ENCODE measurements at places on chromosomes 13 and 19.
A peak's percentile ranks its signal among the peaks of the same experiment; 100 is the strongest.

DNA sequence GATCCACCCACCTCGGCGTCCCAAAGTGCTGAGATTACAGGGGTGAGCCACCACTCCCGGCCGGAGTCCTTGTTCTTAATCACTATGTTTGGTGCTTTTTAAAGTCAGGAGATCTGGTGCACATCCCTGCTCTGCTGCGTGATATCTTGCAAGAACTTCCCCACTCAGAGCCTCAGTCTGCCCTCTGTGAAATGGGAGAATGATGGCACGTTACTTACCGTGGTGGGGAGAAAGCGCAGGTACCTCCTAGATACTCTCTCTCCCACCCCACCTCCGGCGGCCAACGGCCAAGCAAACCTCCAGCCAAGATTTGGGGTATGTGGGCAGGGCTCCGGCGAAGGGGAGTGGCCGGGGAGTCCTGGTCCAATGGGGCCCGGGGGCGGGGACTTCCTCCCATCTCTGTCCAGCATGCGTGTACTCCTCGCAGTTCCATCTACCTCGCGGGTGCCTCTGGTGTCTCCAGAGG lies at the start of gene RYR1:
TSS of gene RYR1 (plus strand) at position 424 of the 466 bp plus-strand sequence. CDS start 139 bp downstream, outside the sequence.
- DNase-seq: no peak

DNA sequence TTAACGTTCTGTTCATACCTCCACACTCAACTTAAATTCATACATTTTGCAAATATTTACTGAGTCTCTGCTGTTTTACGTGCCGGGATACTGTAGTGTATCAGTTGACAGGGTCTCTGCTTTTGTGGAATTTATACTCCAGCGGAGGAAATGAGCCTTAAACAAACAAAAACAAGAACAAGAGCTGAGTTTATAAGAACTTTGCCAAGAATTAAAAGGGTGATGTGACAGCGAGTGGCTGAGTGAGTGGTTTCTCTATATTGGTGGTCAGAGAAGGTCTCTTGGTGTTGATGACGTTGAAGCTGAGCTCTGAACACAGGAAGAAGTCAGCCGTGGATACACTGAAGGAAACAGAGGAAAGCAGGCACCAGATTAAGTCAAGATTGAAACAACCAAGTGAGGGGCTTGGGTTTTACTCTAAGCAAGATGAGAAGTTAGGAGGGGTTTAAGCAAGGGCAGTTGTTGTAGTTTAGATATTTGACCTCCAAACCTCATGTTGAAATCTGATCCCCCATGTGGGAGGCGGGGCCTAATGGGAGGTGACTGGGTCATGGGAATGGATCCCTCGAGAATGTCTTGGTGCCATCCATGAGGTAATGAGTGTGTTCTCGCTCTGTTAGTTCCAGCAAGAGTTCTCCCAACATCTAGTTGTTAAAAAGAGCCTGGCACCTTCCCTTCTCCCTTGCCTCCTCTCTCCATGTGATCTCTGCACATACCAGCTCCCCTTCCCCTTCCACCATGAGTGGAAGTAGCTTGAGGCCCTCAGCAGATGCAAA lies 248.3 kb downstream of the DCLK1 start:
- no peak for DNase-seq

DNA sequence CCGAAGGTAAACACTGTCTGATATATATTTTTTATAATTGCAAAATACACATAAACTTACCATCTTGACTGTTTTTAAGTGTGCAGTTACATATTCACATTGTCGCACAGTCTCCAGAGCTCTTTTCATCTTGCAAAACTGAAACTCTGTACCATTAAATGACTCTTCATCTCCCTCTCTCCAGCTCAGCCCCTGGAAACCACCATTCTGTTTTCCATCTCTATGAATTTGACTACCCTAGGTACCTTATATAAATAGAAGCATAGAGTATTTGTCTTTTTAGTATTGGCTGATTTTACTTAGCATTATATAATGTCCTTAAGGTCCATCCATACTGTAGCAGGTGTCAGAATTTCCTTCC lies 45.8 kb downstream of the LRCH1 start:
- DNase-seq: no peak

- no peak for DNase-seq
These were observed 5.7 kb downstream of the POLR1D start for GRCh38 chr13:27627380-27627779.

- DNase-seq: no peak
These were observed 5.8 kb upstream of the MVB12A start for GRCh38 chr19:17414097-17414496.

DNA sequence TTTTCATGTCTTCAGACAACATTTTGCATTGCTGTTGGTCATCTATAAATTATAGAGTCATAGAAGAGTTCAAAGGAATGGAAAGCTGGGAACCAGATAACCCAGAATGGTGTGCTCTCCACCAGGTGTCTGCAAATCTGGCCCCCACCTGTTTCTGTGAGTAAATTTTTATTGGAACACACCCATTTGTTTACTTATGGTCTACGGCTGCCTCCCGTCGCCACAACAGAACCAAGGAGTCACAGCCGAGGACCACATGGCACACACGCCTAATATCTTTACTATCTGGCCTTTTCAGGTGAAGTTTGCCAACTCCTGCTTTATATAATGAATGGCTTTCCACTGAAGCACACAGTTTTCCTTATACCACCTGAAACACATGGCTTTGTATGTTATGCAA lies 58.2 kb downstream of the EFNB2 start:
- DNase-seq: no peak

GRCh38 chr19:29596885-29597525 lies 9.1 kb upstream of the POP4 start:
- DNase-seq: no peak

DNA sequence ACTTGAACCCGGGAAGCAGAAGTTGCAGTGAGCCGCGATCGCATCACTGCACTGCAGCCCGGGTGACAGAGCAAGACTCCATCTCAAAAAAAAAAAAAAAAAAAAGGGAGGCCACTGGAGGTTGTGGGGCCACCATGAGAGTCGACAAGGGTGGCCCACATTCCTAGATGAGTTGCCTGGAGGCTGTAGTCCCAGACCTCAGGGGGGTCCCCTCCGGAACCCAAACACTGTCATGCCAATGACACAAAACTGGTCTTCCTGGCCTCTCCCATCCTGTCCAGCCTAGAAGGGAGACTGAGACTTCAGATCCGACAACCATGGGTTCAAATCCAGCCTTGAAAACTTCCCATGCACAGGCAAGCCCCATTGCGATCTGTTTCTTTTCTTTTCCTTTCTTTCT lies 14.7 kb downstream of the SPC24 start:
- DNase-seq: no peak

- DNase-seq: no peak
These were observed 8.8 kb upstream of the GPC6 start for GRCh38 chr13:93217721-93218261.

- DNase-seq: no peak
These were observed 29.0 kb upstream of the CEBPG start for GRCh38 chr19:33344573-33344925.

GRCh38 chr19:17836530-17836929 lies 11.3 kb downstream of the JAK3 start:
- DNase-seq: no peak

GRCh38 chr19:55255618-55256423 lies 3.0 kb downstream of the PPP6R1 start:
- peak; percentile 22 for DNase-seq

GRCh38 chr19:795691-796581 lies 1.3 kb upstream of the PTBP1 start:
- no peak for DNase-seq

- no peak for DNase-seq
These were observed 34.9 kb upstream of the HOMER3 start for GRCh38 chr19:18975869-18976268.

DNA sequence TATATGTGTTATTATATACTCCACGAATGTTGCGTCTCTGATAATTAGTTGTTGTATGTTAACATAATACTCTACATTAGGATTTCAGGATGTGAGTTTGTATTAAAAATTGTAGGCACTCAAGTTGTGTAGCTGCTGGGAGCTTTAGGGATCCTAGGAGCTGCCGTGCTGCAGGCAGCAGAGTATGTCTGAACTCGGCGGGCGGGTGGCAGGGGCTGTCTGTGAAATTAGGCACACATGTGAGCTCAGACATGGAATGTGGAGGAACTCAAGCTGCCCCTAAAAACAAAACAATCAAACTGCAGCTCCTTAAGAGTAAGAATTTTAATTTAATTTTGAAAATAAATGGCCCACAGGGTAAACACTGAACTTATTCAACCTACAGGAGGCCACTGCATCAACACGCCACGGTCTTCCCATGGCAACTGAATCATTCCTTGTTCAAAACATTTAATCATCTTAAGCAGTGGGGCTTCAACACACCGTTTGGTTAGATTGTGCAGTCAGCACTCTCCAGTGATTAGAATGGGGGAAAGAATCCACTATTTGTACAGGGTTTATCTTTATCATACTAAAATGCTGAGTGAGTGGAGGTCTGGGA lies 22.7 kb downstream of the SERTM1 start:
- DNase-seq: no peak

DNA sequence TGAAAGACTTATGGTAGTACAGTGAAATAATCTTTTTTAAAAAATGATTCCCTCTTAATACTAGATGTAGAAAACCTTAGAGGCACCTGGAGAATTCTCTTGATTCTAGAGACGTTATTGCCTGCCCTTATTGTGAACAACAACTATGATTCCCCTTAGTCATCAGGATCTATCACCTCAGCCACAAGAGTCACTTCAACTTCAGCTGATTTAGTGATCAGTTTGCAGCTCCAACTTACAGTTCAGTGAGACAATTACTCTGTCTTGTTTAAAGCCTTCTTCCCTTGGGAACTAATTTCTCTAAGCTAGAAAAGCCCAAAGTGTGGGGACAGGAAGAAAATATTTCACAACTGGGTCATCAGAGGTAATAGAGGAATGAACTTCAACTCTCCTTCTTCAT lies 254.3 kb upstream of the SLITRK1 start:
- no peak for DNase-seq

GRCh38 chr13:49995625-49996101 lies 1.2 kb upstream of the TRIM13 start:
- no peak for DNase-seq

DNA sequence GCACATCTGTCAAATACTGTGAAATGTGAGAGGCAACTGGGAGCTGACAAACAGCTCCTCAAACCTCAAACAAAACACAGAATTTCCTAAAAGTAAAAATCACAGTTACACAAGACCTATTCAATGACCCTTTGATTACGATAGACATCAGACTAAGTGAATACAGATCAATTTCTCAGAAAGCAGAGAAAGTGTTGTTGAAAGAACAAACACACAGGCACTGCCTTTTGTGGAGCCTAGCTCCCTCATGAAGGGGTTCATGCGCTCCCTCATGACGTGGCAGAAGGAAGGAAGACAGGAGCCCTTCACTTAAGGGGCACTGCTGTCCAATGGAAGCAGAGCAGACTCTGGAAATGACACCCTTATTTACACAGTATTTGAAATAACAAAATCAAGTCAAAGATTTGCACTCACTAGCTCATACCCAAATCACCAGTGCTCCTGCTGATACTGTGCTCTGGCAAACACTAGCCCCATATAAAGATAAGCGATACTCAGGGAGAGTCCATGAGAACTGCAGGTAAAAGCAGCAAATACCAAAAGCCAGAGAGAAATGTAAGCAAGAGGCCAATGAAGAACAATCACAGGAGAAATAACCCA lies 144.9 kb downstream of the KLF12 start:
- DNase-seq: no peak

Data from T-helper 9 cell (primary cell).